Activated naive CD8-positive, alpha-beta T cell treated with anti-CD3 and anti-CD28 coated beads, Interleukin-2, amount 10 ng/mL, durations not matched to agents 7 days and 5 days (primary cell): ENCODE measurements at places on chromosomes 1 and 21.
A peak's percentile ranks its signal among the peaks of the same experiment; 100 is the strongest.

- peak; percentile 10 for DNase-seq
Observed at GRCh38 chr1:109768820-109769219, 5.1 kb upstream of the EPS8L3 start.

DNA sequence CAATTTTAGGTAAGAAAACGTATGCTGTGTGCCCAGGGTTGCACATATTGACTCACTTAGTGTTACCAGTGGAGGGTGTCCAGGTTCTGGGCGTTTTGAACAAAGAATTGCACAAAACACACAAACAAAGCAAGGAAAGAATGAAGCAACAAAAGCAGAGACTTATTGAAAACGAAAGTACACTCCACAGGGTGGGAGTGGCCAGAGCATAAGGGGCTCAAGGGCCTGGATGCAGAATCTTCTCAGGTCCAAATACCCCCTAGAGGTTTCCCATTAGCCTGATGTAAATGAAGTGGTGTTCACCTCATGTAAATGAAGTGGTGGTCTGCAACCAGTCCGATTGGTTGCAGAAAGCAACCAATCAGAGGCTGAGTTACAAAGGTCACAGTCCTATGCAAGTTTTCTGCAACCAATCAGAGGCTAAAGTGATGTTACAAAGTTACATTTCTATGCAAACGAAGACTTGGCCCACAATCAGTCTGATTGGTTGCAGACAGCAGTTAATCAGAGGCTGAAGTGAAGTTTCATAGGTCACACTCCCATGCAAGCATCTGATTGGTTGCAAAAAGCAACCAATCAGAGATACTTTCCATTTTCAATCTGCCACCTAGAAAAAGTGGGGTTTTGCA, 228.3 kb downstream of the ST6GALNAC3 start:
- no peak for DNase-seq

DNA sequence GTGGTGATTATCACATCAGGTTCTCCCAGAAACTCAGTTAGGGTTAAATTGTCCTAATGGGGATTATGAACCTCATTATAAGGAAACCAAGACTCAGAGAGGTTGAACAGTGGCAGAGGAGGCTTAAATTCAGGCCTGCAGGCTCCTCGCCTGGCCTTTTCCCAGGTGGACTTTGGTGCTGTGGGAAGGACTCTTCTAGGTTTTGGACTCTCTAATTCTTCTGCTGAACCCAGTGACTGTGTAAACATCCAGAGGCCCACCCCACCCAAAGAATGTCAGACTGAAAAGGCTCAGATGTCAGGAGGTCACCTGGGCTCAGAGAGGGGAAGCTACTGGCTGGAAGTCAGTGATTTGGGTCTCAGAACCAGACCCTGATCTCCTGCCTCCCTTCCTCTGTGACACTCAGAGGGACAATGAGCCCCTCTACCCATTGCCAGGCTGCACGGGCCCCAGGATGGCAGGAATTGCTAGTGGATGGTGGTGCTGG, 2.5 kb downstream of the ZNF362 start:
- no peak for DNase-seq

- DNase-seq = no peak
Observed at GRCh38 chr1:193411215-193411614, 224.8 kb upstream of the B3GALT2 start.

- DNase-seq = no peak
Observed at GRCh38 chr1:244370060-244370637, 81.6 kb downstream of the ADSS2 start.

- DNase-seq = no peak
Observed at GRCh38 chr1:15939181-15940109, 36.5 kb downstream of the ZBTB17 start.
